Stimulated activated CD4-positive, alpha-beta T cell treated with anti-CD3 and anti-CD28 coated beads, Interleukin-4, amount 100 ng/mL, for 4 hours (primary cell): ENCODE measurements at places on chromosomes 7 and 10.

DNA sequence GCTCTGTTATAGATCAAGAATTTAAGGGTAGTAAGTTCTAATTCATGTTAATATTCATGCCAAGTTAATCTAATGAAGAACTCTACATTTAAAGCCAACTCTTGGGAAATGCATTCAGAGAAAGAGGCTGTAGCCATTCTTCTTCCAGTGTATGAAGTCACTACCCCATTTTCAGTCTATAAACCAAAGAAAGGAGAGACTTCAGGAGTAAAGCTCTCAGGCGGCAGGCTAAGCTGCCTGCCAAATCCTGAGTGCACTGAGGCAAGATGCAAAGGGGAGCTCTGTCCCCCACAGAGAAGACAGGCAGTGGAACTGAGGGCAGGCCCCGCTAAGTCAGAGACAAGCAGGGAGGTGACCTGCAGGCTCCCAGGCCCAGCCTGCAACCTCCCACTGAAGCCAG is 41.5 kb downstream of the SLIT1 start:
- DNase-seq, result no peak

- DNase-seq, result no peak
Observed at GRCh38 chr10:27833792-27834191, 88.2 kb upstream of the MKX start.

DNA sequence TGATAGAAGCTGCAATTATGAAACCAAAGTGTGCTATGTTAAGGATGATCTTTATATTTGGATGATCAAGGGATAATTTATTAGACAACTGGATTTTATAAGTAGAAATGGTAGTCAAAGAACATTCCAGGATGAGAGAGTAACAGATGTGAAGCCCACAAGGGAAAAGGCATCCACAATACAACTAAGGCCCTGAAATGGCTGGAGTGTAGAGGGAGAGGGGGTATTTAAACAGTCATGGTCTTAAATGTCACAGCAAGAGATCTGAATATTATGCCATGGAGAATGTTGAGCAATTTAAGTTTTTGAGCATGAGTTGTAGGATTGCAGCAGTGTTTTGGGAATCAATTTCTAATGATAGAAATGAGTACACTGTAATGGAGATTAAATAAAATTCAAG is 282.3 kb upstream of the DKK1 start:
- DNase-seq, result no peak

DNA sequence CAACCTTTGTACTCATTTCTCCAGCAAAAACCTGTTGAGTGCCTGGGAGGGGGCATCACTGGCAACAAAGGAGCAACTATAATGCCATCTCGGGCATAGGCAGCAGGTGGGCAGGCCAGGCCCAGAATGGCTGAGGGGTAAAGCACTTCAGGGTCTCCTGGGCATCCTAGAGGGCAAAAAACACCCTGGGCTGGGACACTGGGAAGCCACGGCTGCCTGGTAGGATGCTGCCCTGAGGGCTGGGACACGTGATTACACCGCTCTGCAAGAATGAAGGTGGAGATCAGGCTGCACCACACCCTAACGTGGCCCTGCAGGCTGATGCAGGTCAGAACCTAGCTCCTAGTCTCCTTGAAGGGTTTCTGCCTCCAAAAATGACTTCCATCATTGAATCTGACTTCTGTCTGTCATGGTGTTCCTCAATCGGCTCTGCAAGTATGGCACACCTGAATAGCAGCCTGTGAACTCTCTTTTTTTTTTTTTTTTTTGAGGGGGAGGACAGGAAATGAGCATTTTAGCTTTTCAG is 4.5 kb upstream of the TRAPPC14 start:
- no peak for DNase-seq

DNA sequence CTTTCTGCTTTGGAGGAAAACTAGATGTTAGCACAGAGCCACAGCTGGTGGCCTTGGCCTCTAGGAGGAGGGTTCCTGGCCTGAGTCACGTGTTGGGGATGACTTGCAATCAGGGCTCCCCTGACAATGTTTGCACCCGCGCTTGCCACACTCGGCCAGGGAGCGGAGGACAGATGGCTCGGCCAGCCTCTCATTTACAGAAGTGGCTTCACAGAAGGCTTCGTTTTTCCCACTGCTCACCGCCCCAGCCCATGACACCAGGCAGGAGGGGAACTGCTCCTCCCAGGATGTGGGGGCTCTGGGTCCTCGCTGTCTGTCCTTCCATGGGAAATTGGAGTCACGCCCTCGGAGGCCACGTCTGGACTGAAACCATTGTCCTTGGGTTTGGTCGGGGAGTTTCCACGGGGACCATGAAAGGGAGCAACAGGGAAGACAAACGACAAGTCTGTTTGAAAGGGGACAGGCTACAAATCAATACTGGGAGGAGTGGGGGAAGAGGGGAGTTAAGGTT is 49.6 kb upstream of the UBE3C start:
- no peak for DNase-seq

DNA sequence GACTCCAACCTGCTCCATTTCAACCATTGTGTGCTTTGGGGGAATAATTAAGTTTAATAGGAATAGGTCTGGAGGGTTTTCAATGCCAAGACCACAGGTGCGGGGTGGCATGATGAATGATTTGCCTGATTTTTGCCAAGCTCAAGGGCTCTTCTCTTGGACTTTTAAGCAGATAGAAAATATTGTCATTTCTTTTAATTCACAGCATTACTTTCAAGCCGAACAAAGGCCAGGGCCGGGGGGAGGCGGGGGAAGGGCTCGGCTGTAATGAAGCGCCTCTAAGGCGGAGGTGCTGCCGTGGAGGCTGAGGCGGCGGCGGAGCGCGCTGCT is 6.5 kb downstream of the PTF1A start:
- no peak for DNase-seq

DNA sequence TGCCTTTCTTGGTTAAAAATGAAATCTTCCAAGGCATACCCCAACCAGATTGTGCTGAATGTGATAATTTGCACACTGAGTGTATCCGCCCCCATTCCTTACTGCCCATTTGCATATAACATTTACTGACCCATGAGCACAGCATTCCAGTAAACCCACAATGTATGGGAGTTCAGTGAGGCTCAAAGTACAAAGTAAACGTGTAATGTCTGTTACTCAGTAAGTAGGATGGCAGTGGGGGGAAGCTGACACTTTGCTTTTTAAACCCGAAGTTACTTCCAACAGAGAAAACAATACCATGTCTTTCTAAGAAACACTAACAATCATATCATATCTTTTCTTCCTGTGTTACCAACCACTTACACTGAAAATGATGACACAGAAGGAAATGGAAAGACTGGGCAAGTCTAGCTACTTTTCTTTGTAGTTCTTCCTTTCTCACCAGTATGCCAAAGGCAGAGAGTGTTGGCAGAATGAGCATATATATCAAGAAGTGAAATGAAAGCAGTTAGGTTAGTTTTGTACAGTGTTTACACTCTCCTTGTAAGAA is 27.1 kb upstream of the SOSTDC1 start:
- DNase-seq, result no peak

GRCh38 chr10:102827597-102827975 is 9.6 kb downstream of the CYP17A1 start:
- DNase-seq, result no peak

GRCh38 chr7:130365511-130366441 is 14.5 kb upstream of the CPA1 start:
- DNase-seq, result peak; percentile 11

DNA sequence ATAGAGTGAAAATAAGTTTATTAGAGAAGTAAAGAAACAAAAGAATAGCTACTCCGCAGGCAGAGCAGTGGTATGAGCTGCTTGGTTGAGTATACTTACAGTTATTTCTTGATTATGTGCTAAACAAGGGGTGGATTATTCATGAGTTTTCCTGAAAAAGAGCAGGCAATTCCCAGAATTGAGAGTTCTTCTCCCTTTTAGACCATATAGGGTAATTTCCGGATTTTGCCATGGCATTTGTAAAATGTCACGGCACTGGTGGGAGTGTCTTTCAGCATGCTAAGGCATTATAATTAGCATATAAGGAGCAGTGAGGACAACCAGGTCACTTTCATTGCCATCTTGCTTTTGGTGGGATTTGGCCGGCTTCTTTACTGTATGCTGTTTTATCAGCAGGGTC is 25.7 kb upstream of the GALNT17 start:
- no peak for DNase-seq

DNA sequence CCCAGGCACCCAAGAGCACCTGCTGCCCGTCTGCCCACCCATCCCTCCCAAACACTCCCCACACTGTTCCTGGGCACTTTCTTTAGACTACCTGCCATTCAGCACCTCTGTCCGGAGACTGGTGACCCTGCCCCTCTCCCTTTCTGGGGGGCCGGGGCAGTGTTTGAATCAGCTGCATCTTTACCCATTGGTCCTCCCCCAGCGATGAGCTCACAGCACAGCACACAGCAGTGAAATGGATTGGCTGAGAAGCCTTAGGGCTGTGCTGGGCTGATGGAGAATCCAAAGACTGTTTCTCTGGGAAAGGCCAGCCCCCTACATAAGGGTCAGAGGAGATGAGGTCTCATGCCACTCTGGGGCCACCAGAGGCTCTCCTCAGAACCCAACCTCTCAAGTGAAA is 40.2 kb downstream of the VWA2 start:
- no peak for DNase-seq

DNA sequence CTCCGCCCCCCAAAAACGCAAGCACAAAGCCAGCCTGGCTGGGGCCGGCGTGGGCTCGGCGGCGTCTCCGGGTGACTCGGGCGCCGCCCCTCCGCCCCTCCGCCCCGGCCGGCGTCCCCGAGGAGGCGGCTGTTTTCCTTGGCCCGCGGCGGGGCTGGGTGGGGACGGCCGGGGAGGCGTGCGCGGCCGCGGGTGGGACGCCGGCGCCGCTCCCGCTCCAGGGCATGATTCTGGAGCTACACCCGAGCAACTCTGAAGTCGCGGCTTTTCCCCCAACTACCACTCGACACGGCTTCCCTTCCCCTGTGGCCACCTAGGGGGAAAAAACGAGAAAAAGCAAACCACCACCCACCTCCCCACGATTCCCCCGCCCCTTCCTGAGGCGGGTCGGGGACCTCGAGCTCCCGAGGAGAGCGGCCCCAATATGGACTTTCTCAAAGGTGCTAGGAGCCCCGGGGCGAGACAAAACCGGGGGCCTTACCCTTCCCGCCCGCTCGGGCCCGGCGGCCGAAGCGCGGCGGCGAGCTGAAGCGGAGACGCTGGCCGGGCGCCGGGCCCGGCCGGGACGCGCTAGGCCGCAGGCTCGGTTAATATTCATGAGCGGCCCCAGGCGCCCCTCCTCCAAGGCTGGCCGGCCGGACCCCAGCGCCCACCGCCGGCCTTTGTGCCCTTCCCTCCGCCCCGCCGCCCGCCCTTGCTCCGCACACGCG is 856 bp downstream of the ARHGAP21 start:
- DNase-seq, result peak; percentile 43

DNA sequence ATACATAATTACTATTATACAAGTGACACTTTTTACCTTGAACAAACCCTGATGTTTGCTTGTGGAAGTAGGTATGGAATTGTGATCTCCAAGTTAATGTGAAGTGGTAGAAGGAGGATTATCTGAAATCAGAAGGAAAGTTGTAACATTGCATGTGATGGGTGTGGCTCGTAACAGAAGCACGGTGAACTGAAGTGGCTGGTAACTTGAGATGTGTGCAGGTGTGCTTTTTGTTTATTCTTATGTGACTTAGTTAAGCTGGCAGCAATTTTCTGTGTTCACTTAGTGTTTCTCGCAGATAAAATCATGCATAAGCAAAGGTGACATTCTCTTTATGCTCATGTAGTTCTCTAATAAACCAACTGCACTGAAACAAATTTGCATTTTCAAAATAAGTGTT is 82.3 kb downstream of the ZEB1 start:
- DNase-seq, result no peak

DNA sequence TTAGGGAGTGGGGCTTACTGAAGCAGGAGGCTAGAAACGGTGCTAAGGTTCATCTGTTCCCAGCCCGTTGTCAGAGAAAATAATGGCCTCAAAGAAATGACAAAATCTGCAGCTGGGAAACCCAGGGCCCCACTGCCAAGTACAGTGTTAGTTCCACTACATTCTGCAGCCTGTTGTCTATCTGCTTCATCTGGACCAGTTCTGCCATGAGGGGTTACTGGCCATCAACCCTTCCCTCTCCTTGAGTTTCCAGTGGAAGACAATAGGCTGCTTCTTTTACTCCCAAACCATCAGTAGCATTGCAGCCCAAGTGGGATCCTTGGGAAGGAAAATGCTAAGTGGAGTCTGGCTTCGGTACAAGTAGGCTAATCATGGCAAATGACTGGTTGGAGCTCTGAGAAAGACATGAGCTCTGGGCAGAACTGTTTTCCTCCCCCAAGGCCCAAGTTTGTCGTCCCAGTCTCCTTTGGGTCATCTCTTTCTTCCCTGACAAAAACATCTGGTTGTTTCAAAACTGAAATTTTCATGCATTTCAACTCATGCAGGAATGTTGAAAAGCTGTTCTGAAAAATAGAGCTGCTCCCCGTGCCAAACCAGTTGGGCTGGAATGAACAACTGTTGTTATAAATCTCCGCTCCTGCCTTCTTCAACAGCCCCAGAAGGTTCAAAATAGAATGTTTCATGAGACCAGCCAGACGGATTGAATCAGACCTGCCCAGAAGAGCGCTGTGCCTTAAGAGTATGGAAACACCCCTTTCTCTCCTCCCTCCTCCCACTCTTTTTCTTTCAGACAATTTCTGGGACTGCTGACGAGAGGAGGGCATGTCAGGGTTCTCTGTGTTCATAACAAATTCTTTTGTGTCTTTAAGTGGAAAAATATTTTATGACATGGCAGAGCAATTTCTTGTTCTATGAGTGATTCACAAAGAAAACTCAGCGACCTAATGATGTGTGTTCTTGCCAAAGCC is 116.6 kb downstream of the RAB18 start:
- DNase-seq, result no peak

- DNase-seq, result no peak
Observed at GRCh38 chr10:90723416-90724068, 134.3 kb downstream of the HTR7 start.

- DNase-seq, result no peak
Observed at GRCh38 chr10:75957314-75958120, 526.1 kb downstream of the LRMDA start.

DNA sequence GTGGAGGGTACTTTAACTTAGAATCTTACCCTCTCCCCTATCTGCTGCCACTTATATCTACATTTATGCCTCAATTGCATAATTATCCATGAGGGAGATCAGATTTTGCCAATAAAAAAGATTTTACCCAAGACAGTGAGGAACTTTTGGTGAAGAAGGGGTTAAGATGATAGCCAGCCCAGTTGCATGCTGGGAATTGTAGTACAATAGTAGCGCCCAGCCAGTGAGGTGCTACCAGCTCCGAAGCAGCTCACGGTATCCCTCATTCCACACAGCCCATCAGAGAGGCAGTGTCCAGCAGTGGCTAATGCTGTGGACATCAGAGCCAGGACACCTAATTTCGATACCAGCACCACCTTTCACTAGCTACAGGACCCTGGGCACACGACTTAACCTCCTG is 5.9 kb upstream of the LGI1 start:
- DNase-seq, result no peak
